ENCODE measurements at places on chromosomes 7 and 10.

GRCh38 chr10:130509881-130510689 is 373.9 kb downstream of the GLRX3 start:
- no peak for DNase-seq

DNA sequence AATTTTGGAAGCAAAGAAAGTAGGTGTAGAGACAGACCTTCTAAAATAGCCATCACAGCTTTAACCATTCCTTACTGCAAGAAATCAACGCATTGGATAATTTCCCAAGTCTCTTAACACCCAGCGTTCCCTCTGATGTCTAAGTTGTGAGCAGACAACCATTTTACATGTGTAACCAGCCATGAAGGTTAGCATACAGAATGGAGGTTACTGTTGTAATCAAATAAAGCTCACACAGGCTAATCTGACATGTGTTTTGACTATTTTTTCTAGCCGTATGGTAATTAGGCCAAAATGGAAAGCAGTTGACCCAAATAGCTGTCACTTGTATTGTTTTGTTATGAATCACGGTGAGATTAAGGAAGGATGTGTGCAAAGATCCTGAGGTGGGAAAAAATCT is 336.4 kb downstream of the RNLS start:
- DNase-seq, result no peak

- no peak for DNase-seq
Measured at GRCh38 chr10:68752711-68753350, 31.8 kb downstream of the CCAR1 start.

GRCh38 chr10:132541129-132541528 is 3.5 kb downstream of the INPP5A start:
- DNase-seq, result no peak

- no peak for DNase-seq
Measured at GRCh38 chr7:149734791-149735075, 38.7 kb downstream of the ZNF467 start.

DNA sequence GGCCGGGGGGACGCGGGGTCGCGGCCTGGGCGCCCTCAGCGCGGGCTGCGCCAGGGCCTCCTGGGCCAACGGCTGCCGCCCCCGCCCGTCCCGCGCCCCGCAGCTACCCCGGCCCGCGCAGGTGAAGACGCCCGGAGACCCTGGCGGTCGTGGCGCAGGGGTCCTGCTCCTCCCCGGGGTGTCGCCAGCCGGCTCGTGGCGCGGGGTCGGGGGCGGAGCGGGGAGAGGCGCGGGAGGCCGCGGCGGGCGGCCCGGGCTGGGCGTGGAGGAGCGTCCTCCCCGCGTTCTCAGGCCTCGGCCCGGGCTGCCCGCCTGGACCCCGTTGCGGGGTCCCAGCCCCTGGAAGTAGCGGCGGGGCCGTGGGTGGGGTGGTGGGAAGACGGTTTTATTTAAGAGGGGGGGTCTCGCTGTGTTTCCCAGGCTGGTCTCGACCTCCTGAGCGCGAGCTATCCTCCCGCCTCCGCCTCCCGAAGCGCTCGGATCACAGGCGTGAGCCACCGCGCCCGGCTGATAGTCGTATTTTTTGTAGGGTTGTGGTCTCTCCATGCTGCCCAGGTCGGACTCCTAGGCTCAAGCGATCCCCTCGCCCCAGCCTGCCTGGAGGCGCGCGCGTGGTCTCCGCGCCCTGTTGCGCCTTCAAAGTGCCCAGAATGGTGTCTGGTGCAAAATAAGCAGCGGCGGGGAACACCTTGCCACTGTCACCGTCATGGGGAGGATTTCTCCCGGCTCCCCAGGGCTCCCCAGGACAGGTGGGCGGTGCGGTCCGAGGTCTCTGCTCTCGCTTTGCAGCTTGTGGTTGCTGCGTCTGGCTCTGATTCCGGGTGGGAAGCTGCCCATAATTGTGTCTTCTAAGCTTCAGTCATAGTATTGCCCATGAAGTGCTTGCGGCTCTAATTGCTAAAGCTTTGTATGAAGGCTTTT is 15.3 kb upstream of the SUN1 start:
- DNase-seq, result no peak

- no peak for DNase-seq
Measured at GRCh38 chr10:71486484-71487114, 89.9 kb downstream of the CDH23 start.

DNA sequence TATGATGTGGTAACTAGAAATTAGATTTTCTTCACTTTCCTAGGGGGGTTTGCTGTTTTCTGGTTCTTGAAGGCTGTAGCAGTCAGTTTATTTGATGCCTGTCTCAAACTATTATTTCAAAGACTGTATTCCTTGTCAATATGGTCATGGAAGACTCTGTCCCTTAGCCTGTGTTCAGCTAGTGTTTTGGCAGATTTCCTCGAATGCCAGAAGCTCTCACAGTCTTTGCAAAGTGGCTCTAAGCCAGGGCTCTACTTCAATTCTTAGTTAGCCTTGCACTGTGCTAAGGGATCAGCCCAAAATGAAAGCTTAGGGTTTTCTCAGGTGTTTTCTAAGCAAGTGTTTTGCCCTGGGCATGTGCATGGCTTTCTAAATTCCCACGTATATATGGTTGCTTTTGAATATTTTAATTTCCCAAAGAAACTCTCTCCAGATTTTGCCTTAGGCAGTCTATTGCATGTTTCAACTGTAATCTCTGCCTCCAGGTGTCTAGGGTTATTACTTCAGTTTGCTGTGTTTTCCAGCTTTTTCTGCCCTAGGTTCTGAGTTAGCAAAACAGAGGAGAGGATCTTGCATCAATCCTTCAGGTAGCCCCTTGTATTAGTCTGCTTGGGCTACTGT is 7.2 kb upstream of the C1GALT1 start:
- DNase-seq, result no peak

DNA sequence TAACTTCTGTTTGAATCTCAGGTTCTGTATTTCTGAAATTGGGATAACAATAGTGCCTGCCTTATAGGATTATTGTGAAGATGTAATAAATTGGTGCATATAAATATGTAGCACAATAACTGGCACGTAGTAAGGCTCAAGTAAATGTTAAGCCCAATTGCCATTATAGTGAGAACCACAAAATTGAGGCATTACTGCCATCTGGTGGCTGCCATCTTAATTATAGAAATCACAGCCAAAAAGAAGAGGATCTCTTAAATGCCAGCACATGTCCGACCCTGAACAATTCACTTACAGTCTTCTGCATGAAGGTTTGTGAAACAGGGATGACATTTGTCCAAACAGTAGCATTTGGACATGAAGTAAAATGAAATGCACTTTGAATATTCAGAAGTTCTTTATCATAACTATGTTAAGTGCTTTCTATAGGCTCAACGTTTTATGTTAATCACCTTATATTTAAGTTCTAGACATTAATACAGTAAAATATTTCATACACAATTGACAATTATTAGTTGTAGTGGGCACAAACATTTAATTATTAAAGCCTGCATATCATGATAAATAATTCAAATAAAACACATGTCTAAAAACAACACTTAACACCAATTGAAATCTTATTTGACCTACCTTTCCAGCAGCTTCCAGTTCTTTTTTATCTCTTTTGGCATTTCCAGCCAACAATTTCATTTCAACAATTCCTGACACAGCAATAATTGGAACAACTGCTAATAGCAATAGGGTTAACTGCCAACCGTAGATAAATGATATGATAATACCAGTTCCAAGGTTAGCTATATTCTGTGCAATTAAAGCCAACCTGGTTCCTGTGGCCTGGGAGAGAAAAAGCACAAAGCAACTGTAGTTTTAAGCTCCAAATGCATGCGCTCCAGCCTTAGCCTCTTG is 58.5 kb downstream of the ABCB4 start:
- peak; percentile 21 for DNase-seq

GRCh38 chr10:97226398-97226797 is 40.6 kb upstream of the SLIT1 start:
- DNase-seq, result no peak

DNA sequence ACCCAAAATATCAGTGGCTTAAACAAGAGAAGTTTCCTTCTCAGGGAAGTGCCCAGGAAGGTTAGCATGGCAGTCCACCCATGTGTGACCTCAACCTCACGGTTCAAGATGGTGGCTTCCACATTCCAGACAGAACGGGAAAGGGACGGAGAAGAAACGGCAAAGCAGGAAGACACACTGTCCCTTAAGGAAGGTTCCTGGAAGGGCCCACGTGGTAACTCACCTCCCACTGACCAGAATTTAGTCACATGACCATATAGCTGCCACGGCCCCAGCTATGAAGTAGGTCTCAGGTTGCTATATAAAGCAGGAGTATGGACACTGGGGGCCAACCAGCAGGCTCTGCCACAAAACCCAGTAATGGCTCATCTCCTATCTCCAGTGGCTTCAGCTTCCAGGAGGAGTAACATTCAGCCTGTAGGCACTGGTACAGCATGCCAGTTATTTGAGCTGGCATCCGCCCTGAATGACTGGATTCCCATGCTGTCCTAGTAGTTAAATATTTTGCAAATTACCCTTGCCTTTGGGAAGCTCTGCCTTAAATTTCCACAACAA is 278.5 kb upstream of the KLF14 start:
- DNase-seq, result no peak

- no peak for DNase-seq
Measured at GRCh38 chr7:37833107-37833817, 15.1 kb upstream of the NME8 start.

DNA sequence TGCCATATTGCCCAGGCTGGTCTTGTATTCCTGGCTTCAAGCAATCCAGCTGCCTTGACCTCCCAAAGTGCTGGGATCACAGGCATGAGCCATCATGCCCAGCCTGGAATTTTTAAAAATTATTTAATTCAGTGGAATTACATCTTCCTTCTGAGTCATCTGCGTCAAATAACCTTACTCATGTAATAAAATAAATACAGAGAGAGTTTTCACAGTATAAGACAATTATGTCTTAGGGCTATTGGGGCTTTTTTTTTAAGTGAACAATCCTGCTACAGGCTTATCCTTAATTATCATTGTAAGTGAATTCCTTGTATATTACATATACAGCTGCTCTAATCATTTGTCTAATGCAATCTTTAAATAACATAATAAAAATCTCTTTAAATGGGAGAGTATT is 108.3 kb downstream of the MAPK8 start:
- no peak for DNase-seq

DNA sequence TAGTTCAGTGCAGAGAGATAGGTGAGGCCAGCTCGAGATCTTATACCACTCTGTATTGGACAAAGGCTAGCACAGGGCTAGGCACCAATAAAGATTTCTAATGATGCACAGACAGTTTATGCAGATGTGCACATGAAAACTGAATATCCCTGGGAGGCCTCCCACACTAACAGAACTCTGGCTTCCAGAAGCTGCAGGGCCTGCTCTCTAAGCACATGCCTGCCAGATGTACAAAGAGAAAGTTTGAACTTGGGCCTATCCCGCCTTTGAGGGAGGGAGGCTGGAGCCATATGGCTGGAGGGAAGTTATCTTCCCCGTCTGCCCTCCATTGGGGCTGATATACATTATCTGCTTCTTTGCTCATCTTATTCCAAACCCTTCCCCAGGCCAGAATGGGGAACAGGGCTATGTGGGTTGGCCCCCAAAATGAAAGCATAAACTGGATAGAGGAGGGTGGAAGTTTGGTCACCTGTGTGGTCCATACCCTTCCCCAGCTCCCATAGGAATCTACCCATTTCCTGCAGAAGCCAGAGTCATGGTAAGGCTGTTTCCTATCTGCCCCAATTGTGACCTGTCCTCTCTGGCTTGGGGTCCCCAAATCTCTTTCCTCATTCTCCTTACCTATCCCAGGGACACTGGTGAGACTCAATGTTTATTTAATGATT is 3.8 kb downstream of the KAZALD1 start:
- no peak for DNase-seq

GRCh38 chr7:100968031-100968430 is 1.3 kb upstream of the MUC12 start:
- no peak for DNase-seq

- DNase-seq, result no peak
Measured at GRCh38 chr7:20470082-20470481, 139.4 kb downstream of the ITGB8 start.

GRCh38 chr7:101085162-101085964 is at the start of gene TRIM56:
Gene TRIM56 (plus strand): TSS chr7:101085481. CDS start chr7:101087313, 1,832 bp downstream.
- DNase-seq, result peak; percentile 36

Measured in AG04450 (cell line).